Right renal cortex interstitium (tissue), 3 donors: ENCODE measurements at places on chromosomes 5 and 9.

DNA sequence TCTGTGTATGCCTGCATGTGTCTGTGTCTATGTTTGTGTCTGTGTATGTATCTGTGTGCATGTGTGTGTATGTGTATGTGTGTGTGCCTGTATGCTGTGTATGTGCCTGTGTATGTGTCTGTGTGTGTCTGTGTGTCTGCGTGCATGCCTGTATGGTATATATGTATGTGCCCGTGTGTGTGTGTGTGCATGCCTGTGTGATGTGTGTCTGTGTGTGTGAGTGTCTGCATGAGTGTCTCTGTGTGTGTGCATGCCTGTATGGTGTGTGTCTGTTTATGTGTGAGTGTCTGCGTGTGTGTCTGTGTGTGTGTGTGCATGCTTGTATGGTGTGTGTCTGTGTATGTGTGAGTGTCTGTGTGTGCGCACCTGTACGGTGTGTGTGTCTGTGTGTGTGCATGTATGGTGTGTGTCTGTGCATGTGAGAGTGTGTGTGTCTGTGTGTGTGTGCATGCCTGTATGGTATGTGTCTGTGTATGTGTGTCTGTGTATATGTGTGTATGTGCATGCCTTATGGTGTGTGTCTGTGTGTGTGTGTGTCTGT lies 137.1 kb upstream of the IRX2 start:
- no peak for DNase-seq

GRCh38 chr9:96383165-96383942 lies at the start of gene SLC35D2:
Gene SLC35D2, minus strand, starts transcription at chr9:96383711. Its CDS starts 77 bp downstream, at chr9:96383634.
- no peak for DNase-seq

DNA sequence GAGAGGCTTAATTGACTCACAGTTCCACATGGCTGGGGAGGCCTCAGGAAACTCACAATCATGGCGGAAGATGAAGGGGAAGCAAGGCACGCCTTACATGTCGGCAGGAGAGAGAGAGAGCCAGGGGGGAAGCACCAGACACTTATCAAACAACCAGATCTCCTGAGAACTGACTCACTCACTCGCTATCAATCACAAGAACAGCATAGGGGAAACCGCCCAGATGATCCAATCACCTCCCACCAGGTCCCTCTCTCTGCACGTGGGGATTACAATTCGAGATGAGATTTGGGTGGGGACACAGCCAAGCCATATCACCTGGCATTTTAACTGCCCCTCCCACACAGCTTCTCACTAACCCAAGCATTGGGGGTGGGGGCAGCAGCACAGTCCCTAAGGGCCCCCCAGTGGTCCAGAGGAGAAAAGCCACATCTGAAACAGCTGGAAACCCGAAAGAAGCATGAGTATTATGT lies 76.1 kb upstream of the ASS1 start:
- no peak for DNase-seq

DNA sequence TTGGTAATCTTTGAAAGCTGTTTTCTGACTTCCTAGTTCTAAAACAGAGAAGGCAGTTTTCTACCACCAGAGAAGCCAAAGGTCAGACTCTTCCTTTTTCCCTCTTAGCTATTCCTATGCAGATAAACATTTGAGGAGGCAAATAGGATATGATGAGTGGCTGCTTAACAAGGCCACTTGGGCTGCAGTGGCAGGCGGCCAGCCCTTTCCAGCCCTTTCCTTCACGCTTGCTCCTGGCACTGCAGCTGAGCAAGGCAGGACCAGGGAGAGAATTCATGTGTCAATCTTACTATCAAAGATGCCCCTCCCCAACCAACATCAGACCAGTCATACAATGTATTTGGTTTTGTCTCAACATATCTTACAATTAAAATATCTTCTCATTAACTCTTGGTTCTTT lies 36.8 kb upstream of the RNF38 start:
- DNase-seq, result no peak

DNA sequence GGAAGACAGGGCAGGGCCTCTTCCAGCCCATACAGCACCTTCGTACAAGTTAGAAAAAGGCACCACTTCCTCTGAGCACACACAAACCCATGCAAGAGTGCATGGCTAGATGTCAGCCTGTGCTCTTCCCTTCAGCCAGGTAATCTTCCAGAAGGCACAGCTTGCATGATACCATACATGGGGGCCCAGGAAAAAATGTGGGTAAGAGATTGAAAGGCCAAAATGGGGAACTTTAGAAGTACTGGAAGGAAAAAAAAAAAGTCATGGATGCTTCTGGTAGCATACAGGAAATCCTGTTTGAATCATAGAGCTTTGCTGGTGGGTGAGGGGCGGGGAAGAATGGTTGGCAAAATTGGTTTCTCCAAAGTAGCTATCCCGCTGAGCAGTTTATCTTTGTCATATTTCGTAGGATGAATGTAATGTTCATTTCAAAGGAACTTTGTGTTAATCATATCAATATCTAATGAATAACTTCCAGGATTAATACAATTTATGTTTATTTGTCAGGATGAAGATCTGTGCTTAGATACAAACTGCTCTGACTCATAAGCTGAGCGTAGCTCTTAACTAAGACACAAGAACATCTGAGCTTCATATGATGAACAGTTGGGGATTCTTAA lies 78.2 kb upstream of the MAP3K1 start:
- DNase-seq, result no peak

GRCh38 chr9:131588396-131588795 lies 43.1 kb downstream of the PRRT1B start:
- DNase-seq, result no peak

- no peak for DNase-seq
Measured at GRCh38 chr5:86546044-86546443, 71.7 kb upstream of the COX7C start.

DNA sequence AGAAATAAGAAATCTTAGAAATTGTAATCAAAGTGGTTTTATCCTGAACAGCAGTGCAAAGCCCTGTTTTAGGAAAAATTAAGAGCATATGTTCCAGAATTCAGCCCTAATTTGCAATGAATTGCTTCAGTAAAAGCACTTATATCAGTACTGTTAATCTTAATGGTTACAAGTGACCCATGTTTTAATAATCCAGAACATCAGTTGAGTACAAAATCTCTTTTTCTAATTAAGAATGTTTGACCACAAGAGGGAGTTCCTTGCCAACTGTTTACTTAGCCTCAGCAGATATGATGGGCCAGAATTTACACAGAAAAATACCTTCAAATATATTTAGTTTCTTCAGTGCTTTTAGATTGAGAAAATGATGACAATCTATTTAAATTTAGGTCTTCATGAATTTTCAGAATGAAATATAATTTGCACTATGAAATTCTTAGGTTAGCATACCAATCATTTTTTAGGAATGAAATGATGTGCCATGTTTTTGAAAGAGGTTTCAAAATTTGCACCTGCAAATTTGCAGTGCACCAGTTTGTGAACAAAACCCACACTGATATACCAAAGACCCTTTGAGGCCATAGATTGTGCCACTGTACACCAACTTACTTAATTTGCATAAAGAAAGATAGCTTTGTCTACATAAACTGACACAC lies 926.3 kb upstream of the ARRDC3 start:
- peak; percentile 18 for DNase-seq

DNA sequence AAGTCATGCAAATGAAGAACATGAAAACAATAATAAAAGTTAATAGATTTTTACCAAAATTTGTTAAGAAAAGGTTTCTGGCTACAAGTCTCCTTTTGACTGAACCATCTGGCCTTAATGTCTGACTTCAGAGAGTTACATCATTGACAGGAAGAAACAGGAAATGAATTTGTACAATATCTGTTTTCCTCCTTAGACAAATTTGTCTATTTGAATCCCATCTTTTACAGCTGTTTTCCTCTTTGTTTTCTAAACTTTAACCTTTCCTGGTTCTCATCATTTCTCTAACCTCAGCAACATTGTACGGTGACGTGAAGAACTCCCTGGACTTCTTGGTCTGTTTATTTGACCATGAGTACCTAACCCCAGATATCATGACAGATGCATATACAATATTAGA lies 567.5 kb upstream of the RIOK2 start:
- DNase-seq, result no peak

GRCh38 chr9:127898433-127899127 lies 823 bp downstream of the ST6GALNAC6 start:
- DNase-seq, result no peak

- DNase-seq, result no peak
Measured at GRCh38 chr9:16031486-16031885, 478.6 kb downstream of the CCDC171 start.

DNA sequence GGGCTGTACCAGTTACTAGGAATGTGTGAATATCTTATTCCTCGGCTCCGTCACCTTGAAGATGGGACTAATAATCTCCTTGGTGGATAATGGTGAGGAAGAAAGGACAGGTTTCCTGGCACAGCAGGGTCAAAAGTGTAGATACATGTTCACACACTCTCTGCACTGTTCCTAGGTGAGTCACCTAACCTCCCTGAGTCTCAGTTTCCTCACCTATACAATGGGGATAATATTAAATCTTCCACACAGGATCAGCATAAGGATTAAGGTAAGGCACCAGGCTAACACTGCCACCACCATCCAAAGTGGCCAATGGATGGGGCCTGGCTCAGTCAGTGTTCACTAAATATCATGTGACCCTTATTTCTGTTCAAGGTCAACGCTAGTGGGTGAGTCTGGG lies 66.9 kb downstream of the PSMB7 start:
- no peak for DNase-seq

DNA sequence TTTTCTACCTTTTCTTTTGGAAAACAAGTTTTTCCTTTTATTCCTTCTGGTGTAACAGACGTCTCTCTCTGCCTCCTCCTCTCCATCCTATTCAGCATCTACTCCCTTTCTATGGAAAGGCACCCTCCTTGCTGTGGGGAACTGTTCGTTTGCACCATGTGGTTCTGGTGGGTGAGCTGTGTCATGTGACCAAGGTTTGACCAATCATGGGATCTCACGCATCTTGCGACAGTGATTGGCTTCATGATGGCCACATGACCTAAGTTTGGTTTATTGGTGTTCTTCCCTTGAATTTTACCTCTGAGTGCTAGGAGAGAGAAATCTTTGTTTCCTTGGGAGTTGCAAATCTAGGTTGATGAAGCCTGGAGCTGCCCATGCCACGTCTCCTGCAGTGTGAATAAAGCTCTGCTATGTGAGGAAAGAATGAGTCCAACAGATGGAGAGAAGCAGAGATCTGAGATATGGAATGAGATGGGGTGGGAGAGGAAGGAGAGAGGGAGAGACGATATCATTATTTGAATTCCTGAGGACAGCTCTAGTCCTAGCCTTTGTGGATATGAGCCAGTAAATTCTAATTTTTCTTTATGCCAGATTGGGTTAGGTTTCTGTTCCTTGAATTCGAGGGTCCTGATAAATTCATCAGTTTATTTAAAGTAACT lies 178.8 kb upstream of the IL12B start:
- no peak for DNase-seq

DNA sequence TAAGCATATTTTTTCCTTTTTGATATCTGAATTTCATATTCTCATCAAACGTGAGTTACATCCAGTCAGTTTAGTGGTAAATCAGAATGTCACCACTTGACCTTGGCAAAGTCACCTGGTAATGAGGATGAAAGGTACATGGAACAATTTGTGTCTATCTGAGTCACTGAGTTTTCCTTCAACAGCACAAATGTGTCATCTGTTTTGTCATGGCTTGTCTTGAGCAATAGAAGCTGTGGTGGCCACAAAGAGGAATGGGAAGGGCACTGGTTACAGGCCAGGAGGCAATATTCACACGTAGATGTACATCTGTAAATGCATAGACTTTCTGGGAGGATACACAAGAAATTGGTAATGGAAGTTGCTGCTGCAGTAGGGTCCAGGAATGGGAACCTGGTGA lies 8.4 kb upstream of the ZNF474 start:
- DNase-seq, result no peak

GRCh38 chr9:95736370-95736769 lies 139.1 kb upstream of the ERCC6L2 start:
- no peak for DNase-seq

DNA sequence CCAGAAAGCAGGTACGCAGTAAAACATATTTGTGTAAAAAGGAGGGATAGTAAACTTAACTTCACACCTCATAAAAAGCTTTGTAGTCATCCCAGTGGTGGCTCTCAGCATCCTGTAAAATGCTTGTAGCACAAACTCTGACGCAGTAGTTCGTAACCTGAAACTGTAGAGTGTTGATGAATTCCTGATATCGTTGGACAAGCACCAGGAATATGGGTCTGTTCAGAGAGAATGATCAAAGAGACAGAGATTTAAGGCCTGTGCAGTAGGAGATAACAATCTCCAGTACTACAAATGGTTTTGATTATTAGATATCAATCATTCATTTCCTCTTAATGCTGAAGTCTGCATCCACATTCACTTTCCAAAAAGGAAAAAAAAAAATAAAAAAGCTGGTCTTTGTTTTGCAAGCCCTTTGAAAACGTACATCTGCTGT lies 148.5 kb downstream of the KIAA0825 start:
- peak; percentile 9 for DNase-seq

GRCh38 chr9:33239921-33240320 lies at the start of gene SPINK4:
Gene SPINK4, plus strand, starts transcription at chr9:33240167. Its CDS starts 42 bp downstream, at chr9:33240209.
- DNase-seq, result no peak

- DNase-seq, result no peak
Measured at GRCh38 chr9:122396614-122397148, 25.9 kb downstream of the PTGS1 start.

DNA sequence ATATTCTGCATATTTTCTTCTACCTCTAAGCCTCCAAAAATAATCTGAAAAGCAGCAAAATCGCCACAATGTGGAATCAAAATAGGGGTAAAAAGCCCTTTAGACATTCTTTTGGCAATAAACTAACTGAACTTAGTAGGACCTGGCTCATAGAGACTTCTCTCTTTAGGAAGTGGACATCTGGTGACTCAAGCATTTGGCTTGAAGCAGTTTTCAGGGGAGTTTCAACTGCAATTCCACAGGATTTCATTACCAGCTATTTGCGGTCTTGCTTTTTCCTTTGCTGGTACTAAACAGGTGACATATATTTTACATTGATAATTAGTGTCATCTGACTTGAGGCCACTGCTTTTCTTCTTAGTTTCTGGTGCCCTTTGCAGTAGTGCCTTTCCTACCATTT lies 173.2 kb upstream of the FBN2 start:
- DNase-seq, result no peak

DNA sequence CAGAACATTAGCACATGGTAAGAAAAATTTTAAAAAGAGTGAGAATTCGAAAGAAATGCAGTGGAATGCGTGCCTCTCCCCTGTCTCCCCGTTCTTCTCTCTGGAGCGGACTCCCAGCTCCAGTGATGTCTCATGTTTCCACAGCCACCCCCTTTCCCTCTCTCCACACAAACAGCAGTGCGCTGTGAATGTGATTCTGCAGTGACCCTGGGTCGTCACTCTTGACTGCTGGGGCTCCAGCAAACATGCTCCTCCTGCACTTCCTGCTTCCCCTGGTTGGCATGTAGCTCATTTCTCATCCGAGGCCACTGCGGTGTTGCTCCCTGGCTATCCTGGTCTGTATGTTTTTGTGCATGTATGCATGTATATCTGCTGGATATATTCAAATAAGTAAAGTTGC lies 13.3 kb downstream of the PHF2 start:
- no peak for DNase-seq

- DNase-seq, result no peak
Measured at GRCh38 chr5:10330511-10331230, 22.8 kb upstream of the MARCHF6 start.

DNA sequence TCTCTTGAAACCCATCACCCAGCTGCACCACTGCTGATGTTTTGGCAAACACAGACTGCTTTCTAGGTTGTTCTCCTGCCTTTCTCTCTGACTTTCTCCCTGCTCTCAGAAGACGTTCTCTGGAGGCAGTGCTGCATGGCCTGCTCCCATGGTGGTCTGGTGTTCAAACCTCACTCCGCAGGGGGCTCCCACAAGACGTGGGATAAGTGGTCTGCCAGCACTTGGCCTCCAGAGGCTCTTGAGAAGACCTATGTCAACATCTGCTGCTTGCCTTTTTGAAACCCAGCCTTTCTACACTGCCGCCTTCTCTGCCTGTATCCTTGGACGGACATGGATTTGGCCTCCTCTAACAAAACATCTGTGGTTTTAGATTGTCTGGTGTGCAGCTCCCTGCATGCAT lies 16.6 kb downstream of the USP20 start:
- no peak for DNase-seq
